ENCODE measurements at places on chromosomes 2 and 18.

DNA sequence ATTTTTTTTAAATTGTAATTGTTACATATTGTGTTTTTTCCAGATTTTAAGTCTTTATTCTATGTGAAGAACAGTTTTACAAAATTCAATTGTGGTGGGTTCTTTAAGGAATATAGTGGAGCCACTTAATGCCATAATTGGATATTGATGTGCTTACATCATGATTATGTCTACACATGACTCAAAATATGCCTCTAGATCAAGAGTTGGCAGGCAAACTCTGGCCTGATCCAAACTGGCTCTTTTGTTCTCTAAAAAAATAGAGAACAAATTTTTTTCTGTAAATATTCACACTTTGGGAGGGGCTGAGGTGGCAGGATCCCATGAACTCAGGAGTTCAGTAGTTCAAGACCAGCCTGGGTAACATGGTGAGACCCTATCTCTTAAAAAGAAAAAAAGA is 8.3 kb downstream of the EHBP1 start:
- H3K27ac ChIP-seq = no peak overlapping the region
- no peaks in the 10 kb centered on the region for H3K27me3 ChIP-seq
- H3K36me3 ChIP-seq = no peaks in the 10 kb centered on the region
- DNase-seq = no peak

DNA sequence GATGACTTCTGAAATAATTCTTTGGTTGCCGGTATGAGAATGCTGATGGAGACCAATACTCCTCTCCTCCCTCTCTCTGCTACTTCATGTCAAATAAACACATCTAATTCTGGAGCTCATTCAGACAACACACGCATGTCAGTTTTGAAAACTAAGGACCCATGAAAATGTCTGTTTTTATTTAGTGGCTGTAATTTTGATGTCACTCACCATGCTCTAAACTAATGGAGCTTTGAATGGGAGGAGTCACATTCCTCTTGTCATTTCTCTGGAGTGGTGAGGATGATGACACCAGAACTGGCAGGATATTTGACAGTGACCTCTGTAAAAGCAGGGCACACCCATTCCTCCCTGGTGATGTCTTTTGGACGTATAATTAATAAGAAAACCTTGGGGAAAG is 163.0 kb downstream of the PHLPP1 start:
- no peaks in the 10 kb centered on the region for H3K4me1 ChIP-seq
- H3K4me3 ChIP-seq = no peak overlapping the region
- no peaks in the 10 kb centered on the region for H3K36me3 ChIP-seq
- DNase-seq = no peak
- H3K27ac ChIP-seq = no peak overlapping the region
- no peaks in the 10 kb centered on the region for H3K27me3 ChIP-seq

DNA sequence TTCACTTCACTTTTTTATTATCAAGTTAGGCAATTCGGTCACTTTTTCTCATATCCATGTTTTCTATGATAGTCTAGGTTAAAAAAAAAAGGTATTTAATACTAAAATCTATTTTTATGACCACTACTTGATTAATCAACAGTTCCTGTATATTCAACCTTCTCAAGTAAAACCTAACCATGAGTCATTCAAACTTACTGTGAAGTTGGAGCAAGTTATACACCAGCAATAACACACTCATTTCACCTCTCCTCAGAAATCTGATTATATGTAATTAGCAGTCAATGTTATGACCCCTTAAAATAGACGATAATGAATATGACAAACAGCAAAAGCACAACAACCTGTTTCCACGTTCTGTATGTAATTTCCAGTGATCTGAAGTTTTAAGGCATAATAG is 35.0 kb upstream of the ADAM17 start:
- H3K4me3 ChIP-seq = no peak overlapping the region
- H3K27me3 ChIP-seq = no peaks in the 10 kb centered on the region
- no peaks in the 10 kb centered on the region for H3K36me3 ChIP-seq
- DNase-seq = no peak
- H3K4me1 ChIP-seq = peaks cover 6% of the 10 kb centered on the region

- no peak for DNase-seq
- H3K4me1 ChIP-seq = no peaks in the 10 kb centered on the region
- no peak overlapping the region for H3K27ac ChIP-seq
- H3K27me3 ChIP-seq = no peaks in the 10 kb centered on the region
Observed at GRCh38 chr2:188811522-188811921, 162.7 kb upstream of the COL3A1 start.

DNA sequence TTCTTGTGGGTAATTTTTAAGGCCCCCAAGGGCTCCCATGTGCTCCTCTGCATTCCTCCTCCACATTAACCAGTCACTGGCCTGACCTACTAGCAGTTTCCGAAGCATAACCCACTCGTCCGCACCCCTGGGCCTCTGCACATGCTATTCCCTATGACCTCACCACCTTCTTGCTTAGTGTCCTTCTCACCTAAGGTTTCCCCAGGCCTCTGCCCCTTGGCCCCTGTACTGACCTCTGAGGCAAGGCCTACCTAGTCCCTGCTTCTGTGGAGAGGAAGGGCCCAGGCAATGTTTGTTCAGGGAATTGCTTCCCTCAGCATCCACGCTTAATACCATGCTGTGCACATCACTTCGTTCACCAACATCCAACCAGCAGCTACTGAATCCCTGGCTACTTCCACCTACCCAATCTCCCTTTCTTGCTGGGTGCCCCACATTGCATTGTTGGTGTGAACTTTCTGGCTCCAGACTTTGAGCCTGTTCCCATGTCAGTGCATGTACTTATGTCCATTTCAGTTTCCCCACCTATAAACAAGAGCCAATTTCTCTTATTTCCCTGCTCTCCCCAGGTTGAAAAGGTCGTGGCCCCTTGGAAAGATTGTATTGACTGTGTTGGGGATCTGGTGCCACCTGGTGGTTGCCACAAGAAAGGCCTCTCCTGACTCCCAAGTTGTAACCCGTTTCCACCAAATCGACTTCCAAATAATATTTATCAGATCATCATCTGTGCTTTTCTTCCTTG is 19.2 kb upstream of the TMEM177 start:
- H3K27me3 ChIP-seq = no peaks in the 10 kb centered on the region
- H3K4me3 ChIP-seq = no peak overlapping the region
- no peaks in the 10 kb centered on the region for H3K36me3 ChIP-seq
- no peaks in the 10 kb centered on the region for H3K4me1 ChIP-seq
- H3K27ac ChIP-seq = no peak overlapping the region

DNA sequence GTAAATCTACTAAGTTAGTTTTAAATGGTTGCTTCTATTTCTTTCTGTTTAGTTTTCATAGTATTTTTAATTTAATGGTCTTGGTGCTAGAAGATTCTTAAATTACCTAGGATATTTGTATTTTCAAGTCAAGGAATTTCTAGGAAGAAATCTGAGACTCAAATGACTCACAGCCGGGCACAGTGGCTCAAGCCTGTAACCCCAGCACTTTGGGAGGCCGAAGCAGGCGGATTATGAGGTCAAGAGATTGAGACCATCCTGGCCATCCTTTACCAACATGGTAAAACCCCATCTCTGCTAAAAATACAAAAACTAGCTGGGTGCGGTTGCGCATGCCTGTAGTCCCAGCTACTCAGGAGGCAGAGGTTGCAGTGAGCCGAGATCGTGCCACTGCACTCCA is 95.5 kb downstream of the C2orf74 start:
- no peak for DNase-seq
- no peaks in the 10 kb centered on the region for H3K27me3 ChIP-seq
- H3K36me3 ChIP-seq = no peaks in the 10 kb centered on the region

GRCh38 chr18:10951631-10952544 is 197.5 kb downstream of the PIEZO2 start:
- H3K27me3 ChIP-seq = no peaks in the 10 kb centered on the region
- H3K4me1 ChIP-seq = no peaks in the 10 kb centered on the region
- DNase-seq = no peak

DNA sequence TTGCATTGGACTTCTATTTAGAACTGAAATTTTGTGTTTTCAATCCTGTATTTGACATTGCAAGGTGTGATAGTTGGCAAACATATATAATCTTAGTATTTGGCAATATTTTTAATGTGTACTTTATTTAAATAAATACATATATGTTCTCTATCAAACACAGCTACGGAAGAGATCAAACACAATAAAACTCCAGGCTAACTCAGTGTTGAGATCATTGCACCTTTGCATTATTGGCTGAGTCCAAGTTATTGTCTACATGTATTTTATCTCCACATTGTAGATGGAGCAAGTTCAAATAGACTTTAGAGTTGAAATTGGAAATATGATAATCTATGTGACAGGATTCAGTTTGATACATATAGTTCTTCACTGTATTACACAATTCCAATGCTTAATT is 176.7 kb downstream of the ST6GAL2 start:
- no peaks in the 10 kb centered on the region for H3K4me1 ChIP-seq
- DNase-seq = no peak
- H3K36me3 ChIP-seq = peaks cover 4% of the 10 kb centered on the region
- H3K27ac ChIP-seq = no peak overlapping the region

DNA sequence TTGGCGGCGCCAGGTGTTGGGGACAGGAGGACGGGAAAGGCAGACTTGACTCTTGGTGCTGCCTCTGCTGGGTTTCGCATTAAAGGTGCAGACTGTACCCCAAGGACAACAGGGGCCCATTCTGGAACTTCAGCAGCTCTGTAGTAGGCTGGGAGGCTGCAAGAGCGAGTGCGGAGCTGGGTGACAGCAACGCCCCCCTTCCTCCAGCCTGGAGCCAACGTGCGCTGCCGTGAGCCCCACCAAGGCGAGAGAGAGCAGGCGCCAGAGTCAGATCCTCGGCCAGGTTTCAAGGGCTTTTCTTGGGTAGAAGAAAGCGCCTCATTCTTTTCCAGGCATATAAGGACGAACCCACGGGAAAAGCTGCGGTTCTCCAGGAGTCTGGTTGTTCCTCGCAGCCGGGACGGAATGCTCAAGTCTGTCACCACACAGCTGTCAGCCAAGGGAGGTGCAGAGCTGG is 1.9 kb downstream of the DOK6 start:
- peaks cover 23% of the 10 kb centered on the region for H3K27me3 ChIP-seq
- no peaks in the 10 kb centered on the region for H3K36me3 ChIP-seq
- no peak overlapping the region for H3K27ac ChIP-seq
- no peaks in the 10 kb centered on the region for H3K4me1 ChIP-seq
- no peak for DNase-seq

DNA sequence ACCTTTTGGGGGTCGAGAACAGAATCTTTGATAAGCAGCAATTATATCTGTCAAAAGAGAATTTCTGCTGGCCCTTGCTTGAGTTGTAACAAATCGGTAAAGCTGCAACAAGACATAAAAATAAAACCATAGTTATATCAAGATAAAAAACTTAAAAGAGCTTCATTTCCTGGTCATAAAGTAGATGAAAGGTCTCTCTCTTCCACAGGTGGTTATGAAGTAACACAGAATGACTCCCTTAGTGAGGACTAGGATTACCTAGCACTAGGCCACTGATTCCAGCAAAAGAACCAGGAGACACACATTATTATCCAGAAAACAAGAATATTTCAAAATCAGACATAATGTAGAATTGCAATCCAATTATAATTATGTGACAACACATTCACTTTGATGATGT is 5.4 kb downstream of the AFG3L2 start:
- H3K27me3 ChIP-seq = no peaks in the 10 kb centered on the region
- no peak overlapping the region for H3K27ac ChIP-seq
- no peak for DNase-seq

- no peak overlapping the region for H3K27ac ChIP-seq
- H3K36me3 ChIP-seq = no peaks in the 10 kb centered on the region
- DNase-seq = no peak
- H3K4me1 ChIP-seq = no peaks in the 10 kb centered on the region
- no peaks in the 10 kb centered on the region for H3K27me3 ChIP-seq
- no peak overlapping the region for H3K4me3 ChIP-seq
Observed at GRCh38 chr2:39730685-39731302, 48.3 kb downstream of the THUMPD2 start.

DNA sequence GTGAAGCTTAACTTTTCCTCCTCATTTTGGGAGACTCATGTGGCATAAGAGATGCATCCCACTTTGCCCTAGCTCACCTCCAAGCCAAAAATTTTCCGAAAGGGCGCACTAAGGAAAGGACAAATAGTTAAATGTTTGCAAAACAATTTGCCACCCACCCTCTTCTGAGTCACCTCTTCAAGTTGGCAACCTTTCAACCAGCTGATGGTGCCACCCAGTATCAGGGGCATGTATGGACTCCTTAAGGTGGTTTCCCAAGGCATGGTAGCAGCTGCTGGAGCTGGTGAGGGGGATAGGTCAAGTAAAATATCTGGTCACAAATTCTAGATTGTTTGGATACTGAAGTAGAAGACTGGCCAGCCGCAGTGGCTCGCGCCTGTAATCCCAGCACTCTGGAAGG is 17.2 kb upstream of the ITGAV start:
- no peaks in the 10 kb centered on the region for H3K27me3 ChIP-seq
- no peak overlapping the region for H3K27ac ChIP-seq
- no peak for DNase-seq
- no peak overlapping the region for H3K4me3 ChIP-seq
- no peaks in the 10 kb centered on the region for H3K36me3 ChIP-seq

- H3K27me3 ChIP-seq = no peaks in the 10 kb centered on the region
- H3K4me1 ChIP-seq = no peaks in the 10 kb centered on the region
- H3K27ac ChIP-seq = no peak overlapping the region
- no peak for DNase-seq
- no peaks in the 10 kb centered on the region for H3K36me3 ChIP-seq
Observed at GRCh38 chr2:242012956-242013764, 143.6 kb downstream of the RTP5 start.

GRCh38 chr2:40251137-40251536 is 200.8 kb downstream of the SLC8A1 start:
- no peaks in the 10 kb centered on the region for H3K4me1 ChIP-seq
- H3K36me3 ChIP-seq = no peaks in the 10 kb centered on the region
- no peak for DNase-seq
- no peak overlapping the region for H3K27ac ChIP-seq
- no peak overlapping the region for H3K4me3 ChIP-seq

DNA sequence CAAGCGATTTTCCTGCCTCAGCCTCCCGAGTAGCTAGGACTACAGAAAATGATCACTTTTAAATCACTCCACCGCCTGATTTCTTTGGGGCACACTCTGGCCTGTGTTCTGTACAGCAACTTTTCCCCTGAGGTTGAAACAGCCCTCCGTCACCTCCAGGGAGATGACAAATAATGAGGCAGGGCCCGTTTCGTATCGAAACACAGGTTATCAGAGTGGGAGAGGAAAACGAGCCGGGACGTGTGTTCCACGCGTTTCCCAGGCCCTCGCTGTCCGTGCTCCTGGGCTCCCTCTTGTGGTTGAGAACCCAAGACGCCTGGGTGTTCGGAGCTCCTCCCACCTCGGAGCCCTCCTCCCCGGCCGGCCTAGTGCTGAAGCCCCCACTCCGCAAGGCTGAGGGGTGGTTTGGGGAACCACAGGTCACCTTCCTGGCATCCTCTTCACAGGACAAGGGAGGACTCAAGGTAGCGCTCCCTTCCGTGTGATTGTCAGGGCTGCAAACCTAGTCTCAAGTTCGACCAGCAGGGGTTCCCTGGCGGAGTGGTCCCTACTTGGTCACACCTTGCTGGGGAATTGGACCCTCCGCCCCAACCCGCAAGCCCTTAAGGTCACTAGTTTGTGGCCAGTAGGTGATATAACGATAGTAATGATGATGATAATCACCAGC is 12.8 kb downstream of the ATP6V1B1 start:
- H3K27ac ChIP-seq = no peak overlapping the region
- H3K4me3 ChIP-seq = peak overlapping the region; percentile 58
- no peaks in the 10 kb centered on the region for H3K4me1 ChIP-seq
- DNase-seq = peak; percentile 56

GRCh38 chr2:190214426-190215194 is 105.0 kb downstream of the HIBCH start:
- H3K36me3 ChIP-seq = no peaks in the 10 kb centered on the region
- no peaks in the 10 kb centered on the region for H3K4me1 ChIP-seq
- H3K27me3 ChIP-seq = no peaks in the 10 kb centered on the region
- H3K27ac ChIP-seq = peak overlapping the region; percentile 34

- no peak overlapping the region for H3K4me3 ChIP-seq
- no peaks in the 10 kb centered on the region for H3K36me3 ChIP-seq
- H3K27me3 ChIP-seq = no peaks in the 10 kb centered on the region
- H3K27ac ChIP-seq = peak overlapping the region; percentile 70
- no peak for DNase-seq
Observed at GRCh38 chr2:165007161-165007744, 51.9 kb upstream of the SLC38A11 start.
